ENCODE measurements at places on chromosomes 5 and 9.
A peak's percentile ranks its signal among the peaks of the same experiment; 100 is the strongest.

GRCh38 chr5:51378061-51378409, 5.2 kb upstream of the ISL1 start:
- DNase-seq = no peak

GRCh38 chr9:135069558-135070197, 17.8 kb upstream of the OLFM1 start:
- no peak for DNase-seq

DNA sequence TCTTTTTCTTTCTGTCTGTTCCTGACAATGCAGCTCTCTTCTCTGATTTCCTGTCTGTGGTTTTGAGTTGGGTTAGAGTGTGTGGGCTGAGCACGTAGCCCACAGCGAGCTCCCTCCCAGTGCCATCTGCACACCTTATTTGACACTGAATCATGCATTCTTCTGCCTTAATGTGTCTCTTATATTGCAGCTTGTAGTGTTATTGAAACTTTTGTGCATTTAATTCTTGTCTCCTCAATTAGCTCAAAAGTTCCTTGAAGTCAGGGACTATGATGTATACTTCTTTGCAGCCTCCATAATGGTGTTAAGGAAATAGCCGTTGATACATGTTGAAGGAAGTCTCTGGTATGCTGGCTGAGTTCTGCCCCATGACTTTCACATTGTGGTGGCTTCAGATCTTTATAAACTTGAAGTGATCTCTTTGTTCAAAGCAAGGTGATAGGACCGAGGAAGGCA, 576.2 kb upstream of the CLINT1 start:
- DNase-seq = no peak

- DNase-seq = no peak
These were observed 10.5 kb downstream of the SH2D3C start for GRCh38 chr9:127767909-127768331.

DNA sequence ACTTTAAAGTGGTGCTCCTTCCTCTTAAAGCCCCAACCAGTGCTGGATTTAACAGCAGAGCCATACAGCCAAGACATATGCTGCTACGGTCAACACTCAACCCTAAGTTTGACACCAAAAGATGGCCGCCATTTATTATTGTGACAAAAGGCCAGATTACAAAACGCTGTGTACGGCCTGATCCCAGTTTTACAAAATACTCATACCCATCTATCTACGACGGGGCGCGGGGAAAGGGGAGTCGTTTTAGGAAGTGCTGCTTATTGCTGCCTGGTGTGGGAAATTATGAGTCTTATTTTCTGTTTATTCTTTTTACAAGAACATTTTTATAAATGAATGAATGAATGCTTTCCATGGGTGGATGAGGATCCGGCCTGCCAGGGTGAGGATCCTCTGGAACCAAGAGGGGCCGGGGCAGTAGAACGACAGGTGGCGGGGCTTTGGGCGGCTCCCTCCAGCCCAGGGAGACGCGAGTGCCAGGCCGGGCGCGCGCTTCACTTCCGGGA, 457 bp upstream of the IDNK start:
- DNase-seq = no peak

DNA sequence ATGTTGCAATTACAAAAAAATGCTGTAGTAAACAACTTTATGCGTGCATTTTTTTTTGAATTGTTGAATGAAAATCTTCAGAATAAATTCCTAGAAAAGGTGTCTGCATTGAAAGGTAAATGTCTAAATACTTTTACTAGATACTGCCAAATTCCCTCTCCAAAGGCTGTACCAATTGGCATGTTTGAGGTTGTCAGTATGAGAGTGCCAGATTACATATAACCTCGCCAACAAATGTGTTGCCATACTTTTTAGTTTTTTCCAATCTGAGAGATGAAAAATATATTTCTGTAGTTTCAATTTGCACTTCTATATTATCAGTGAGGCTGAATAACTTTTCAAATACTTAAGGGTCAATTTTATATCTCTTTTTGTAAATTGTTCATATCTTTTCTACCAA, 261.5 kb upstream of the TARS1 start:
- no peak for DNase-seq

DNA sequence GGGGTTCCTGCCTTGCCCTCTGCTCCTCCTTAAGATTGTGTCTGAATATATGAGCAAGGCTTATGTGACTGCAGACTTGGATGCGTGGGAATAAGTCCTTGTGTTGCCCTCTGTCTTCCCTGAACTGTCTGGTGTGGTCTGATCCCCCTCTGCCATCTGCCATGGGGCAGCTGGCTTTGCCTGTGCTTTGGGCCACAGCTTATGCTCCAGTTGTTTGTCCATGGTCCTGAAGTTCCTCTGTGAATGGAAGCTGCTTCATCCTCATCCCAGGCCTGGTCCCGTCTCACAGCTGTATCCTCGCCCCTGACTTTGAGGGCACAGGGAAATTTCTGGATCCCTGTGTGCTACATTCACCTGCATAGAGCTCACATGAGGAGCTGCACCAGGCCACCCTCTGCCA, 14.7 kb downstream of the IL31RA start:
- DNase-seq = no peak

GRCh38 chr9:2453701-2454100, 167.9 kb upstream of the VLDLR start:
- no peak for DNase-seq

DNA sequence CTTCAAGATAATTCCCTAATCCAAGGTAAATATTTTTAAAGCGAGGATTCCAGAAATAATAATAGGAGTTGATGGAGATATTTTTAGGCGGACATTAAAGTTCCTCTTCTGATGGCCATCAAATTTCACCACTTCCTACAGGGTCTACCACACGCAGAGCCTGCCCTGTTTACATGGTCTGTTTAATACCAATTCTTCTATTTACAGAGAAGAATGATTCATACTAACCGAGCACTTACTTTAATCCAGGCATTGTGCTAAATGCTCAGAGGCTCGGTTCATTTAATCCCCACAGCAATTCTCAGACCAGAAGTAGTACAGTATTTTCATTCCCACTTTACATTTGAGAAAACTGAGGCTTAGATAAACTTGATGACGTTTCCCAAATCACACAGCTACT, 3.0 kb upstream of the ITGA1 start:
- DNase-seq = no peak

DNA sequence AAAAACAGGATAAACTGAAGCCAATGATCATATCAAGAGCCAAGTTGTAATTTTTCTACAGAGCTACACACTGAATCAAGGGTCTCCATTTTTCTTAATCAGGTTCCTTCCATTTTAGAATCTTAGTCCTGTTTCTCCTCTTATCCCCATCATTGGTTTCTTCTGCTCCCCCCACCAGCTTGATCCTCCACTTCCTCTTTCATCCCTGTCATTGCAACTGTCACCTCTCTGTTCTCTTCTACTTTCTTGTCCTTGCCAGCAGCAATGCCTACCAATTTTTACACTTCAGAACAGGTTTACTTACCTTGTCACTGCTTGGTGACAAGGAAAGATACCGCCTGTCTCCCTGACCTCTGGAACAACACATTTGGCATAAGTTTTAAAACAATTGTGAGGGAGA, 97.3 kb downstream of the CFAP90 start:
- DNase-seq = no peak

- no peak for DNase-seq
These were observed 4.6 kb downstream of the ISOC1 start for GRCh38 chr5:129099184-129099569.

DNA sequence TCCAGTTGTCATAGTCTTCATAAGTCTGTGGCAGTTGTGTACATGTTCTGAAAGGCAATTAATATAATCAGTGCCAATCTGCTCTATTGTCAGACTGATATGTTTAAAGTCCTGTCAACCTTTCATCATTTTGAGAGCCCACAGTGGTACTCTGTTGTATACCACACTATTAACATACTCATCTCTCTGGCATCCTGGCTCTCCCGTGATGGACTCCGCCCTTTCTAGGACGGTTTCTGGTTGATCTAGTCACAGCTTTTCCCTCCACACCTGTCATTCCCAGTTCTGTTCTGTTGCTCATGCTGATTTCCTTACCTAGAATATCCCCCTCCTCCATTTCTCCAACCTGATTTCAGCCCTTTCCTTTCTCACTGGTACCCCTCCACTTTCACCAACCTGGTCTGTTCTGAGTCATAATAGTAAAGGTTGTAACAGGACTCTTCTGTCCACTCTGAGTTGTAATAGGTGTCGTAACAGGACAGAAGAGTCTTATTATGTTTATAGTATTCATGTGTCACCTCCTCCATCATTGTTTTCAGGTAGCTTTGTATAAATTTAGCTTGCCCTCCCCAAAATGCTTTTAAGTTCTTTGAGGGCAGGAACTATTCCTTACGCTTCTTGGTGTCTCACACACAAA, 4.1 kb downstream of the PTCD2 start:
- no peak for DNase-seq

GRCh38 chr9:99182356-99182755, 39.4 kb downstream of the ALG2 start:
- no peak for DNase-seq

DNA sequence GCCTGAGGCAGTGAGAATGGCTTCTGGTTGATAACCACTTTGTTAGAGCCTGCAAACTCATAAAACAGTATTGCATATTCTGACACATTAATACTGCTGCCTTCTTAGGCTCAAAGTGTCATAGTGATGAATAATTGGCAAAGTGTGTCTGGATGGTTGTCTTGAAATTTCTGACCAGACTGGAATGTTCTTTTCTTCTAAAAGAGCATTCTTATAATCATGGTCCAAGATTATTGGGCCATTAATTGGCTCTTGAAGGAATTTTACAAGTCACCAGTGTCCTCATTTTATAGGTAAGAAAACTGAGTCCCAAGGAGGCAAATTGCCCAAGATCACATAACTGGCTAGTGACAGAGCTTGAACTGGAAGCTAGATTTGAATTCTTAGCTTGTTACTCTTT, 111.7 kb downstream of the PCSK1 start:
- DNase-seq = no peak

GRCh38 chr5:25458628-25459027, 813.9 kb upstream of the CDH10 start:
- DNase-seq = no peak

DNA sequence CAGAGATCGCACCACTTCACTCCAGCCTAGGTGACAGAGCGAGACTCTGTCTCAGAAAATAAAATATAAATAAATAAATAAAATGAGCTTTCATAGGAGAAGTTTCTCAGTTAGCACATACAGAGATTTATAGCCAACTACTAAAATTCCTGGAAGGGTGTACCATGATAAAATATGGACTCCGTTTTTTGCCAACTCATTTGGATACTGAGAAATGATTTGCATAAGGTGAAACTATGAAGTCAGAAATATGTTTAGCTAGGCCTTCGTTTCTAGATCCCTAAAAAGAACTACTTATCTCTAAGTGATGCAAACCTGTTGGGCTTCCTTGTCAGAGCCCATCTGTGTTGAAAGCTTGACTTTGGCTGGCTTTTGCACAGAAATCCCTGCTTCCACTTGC, 56.9 kb upstream of the SLC1A1 start:
- DNase-seq = no peak

DNA sequence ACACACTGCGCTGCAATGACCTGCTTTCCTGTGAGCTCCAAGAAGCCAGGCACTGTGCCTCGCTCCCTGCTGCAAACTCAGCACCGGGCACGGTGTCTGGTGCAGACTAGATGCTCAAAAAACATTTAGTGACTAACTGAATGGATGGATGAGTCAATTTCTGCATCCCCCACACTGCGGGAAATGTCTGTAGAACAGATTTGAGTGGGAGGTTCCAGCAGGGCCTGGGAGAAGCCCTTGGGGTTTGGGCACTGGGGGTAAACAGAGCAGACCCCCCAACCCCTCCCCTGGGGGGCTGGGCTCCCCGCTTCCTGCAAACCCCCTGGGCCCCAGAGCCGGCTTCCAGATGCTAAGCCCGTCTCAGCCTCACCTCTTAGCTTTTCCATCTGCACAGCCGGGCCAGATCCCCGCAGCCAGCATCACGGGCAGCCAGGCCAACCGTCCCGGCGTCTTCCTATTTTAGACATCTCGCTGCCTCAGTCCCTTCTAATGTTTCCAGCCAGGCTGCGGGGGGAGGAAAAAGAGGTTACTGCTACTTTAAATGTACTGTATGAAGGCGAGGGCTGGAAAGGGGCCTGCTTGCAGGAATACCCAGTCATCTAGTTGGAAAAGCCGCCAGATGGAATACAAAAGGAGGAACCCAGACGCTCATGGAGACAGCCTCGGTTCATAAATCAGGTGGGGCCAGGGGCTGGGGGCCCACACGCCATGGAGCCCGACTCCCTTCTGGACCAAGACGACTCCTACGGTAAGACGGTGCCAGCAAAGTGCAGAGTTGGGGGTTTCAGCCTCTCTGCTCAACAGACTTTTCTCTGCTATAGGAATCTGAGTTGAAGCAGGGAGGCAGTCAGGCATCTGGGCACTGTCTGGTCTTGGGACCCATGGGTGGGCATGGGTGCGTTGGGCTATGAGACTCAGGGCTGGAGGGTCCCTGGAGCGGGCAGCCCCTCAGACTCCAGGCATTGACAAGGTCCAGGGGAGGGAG, 67.1 kb upstream of the GGTA1 start:
- DNase-seq = peak; percentile 62

DNA sequence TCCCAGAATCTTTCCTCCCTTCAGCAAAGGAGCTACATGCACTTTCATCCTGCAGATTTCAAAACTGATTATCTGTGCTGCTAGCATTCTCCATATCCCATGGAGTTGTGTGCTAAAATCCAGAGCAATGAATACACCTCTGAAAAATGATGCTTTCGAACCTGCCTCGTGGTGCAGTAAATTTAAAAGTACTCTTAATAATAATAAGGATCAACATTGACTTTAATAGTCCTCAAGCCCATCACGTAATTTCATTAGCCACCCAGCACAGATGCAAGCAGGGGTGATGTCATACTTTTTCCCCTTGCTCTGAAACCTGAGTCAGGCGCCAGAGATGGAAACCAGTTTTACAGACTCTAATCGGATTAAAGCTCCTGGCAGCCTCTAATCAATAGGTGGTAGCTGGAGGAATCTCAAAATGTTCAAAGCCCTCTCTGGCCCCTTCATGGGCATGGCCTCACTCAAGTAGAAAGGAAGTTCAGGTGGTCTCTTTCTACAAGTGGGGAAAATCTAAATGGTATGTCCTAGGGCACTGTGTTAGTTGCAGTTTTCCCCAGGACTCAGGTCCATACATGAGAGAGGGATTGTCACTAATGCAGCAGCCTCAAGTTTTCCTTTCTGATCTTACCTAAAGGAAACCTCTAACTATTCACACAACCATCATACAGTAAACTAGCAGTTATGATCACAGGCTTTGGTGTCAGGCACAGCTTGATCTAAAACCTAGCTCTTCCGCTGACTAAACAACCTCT, 221.6 kb upstream of the SLC30A5 start:
- DNase-seq = no peak

GRCh38 chr5:76402251-76402885, 717 bp upstream of the IQGAP2 start:
- no peak for DNase-seq

DNA sequence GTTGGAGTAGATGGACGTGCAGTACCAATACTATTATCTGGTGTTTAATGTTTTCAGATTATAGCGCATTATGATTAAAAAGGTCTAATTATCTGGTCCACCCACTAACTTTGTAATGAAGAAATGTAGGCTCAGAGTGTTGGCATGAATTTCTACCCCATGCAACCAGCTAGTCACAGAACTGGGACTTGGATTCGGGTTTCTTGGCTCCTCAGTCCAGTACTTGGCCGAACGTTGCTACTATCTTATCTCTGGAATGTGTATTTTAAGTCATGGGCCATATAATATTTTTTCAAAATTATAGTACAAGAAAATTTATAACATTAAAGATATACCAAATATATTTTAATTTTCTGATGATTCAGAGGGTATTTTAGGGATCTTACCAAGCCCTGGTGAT, 657.5 kb upstream of the DMAC1 start:
- DNase-seq = no peak

GRCh38 chr5:74519679-74520078, 120.8 kb downstream of the ENC1 start:
- no peak for DNase-seq

GRCh38 chr9:68763104-68763503, 58.1 kb downstream of the PIP5K1B start:
- no peak for DNase-seq
